ENCODE measurements at places on chromosomes 12 and 14.

- no peak for DNase-seq
Measured at GRCh38 chr12:4615667-4616066, 33.2 kb downstream of the AKAP3 start.

- DNase-seq, result no peak
Measured at GRCh38 chr12:92408072-92408900, 262.6 kb upstream of the BTG1 start.

DNA sequence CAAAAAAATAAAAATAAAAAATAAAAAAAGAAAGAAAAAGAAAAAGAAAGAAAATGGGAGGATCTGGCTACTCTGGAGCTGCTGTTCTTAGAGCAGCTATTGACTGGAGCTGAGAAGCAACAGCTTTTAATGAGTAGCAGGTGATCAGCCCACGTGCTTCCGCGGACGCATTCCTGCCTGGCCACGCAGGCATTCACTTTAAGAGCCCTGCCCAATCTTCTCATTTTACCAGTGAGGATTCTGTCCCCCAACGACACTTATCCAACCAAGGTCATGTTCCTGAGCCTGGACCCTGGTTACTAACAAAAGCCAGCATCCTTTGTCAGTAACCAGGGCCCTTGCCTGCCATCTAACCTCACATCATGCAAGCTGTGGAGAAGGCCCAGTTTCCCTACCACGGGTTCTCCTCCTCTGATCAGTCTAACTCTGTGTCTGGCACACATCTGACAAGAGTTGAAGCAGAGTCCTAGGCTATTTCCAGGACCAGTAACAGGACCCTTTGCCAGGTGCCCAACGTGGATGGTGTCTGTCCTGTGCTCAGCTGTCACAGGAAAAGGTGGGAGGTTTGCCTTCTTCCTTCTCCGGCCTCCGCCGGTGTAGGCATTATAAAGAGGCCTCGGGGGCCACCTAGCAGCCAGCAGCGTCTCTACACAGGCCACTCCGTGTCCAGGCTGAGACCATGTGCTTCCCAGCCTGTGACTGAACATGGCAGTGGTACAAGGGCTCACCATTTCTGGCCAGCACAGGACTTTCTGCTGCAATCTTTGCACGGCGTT lies 60.9 kb upstream of the GPATCH2L start:
- DNase-seq, result no peak

DNA sequence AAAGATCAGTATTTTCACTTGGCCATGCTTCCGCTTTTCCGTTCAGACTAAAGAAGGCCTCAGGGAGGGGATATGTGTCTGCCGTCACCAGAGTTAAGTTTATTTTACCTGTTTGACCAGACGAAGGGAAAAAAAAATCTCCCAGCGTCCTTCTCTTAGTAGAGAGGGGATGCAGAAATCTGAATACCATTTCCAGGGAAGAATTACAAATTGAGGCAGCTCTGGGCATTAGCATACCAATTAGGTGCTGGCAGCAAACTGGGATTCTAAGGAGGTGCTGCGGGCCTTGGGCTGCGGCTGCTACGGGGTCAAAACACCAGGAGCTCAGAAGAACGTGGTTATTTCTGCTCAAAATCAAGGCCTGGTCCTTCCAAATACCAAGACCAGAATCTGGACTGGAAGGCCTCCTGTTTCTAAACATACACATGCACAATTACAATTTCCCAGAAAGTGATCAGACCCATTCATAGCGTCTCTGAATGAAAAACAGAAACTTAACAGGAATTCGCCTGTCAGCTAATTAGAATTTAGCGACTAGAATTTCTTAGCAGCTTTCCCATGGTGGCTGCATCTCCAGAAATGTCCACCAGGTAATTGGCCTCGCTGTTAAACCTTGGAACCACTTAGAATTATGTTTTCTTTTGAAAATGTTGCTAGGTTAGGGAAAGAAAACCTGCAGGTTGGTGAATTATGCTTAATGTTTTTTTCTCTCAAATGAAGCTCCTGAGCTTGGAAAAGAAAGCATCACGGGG lies 617.0 kb downstream of the VRK1 start:
- no peak for DNase-seq

- no peak for DNase-seq
Measured at GRCh38 chr14:94284221-94284620, 8.8 kb downstream of the SERPINA10 start.

GRCh38 chr14:88929656-88930436 lies 105.4 kb downstream of the TTC8 start:
- no peak for DNase-seq

DNA sequence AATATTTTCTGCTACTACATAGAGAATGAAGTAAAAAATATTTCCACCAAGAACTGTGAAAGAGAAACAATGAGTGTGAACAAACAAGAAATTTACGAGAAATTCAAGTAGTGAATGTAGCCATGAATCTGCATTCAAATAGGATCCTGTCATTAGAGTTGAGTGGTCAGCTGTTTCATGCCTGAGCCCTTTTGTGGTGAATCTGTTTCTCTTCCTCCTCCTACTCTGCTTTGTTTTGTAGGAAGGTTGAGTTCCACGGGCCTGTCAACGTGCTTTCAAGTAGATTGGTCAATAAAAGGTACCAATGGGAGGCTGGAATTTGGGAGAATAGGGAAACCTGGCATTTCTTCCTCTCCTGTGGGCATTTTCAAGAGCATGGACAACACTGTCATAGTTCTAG lies 1749.6 kb upstream of the FLRT2 start:
- no peak for DNase-seq

DNA sequence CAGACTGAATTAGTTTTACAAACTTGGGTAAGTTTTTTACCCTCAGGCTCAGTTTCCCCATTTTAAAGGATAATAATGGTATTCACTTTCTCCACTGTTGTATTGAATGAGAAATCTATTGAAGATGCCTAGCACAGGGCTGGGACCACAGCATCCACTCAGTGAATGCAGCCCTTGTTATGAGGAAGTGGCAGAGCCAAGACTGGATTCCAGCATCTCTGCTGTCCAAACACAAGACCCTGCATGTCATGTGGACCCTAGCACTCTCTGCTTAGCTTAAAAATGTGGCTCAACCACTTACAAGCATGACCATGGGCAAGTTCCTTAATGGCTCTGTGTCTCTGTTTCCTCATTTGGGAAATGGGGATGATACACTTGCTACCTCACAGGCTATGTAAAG lies 24.1 kb upstream of the TRIM9 start:
- DNase-seq, result no peak

GRCh38 chr14:88967299-88967698 lies 142.8 kb downstream of the TTC8 start:
- no peak for DNase-seq

DNA sequence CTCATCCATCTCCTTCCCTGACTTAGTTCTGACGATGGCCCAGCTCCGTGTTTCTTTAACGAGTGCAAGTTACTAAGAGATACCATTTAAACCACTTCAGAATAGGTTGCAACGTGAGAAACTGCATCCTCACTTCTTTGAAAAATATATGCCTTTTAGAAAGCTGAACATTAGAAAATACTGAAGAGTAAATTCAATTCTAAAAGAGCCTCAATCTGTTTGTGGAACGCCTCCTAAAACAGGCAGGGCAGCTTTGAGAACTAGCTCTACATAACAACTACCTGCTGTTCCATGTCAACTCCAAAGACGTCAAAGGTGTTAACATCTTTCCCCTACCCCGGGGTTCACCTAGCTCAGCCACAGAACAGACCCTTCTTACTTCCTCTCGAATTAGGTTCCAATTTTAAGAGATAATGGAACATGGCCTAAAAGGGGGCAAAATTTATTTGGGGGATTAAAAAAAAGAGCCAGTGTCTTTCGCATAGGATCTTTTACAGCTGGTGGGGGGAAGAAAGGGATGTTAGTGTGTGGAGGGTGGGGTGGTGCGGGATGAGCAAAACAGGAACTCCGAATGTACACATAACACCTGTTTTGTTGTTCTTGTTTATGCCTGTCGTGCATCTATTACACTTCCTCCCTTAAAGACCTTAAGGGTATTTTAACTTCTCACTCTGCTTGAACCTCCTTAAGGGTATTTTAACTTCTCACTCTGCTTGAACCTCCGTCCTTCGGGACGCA lies 3.3 kb downstream of the BHLHE41 start:
- no peak for DNase-seq

- DNase-seq, result no peak
Measured at GRCh38 chr12:88909510-88909909, 329.2 kb upstream of the KITLG start.

DNA sequence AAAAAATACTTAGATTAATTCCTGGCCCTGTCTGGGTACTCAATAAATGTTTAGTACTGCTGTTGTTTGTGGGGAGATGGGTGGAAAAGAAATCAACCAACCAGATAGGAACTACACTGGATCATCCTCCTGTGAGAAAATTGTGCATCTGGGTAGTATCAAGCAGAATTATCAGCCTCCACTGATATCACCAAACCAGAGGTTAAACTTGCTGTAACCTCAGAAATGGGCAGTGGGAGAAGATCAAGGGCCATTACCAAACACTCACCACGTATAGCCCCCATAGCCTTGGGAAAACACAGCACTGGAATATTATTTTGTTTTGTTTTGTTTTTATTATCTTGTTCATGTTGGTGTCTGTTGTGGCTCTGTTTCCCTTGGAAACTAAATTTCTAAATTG lies 19.7 kb downstream of the VEZT start:
- no peak for DNase-seq

DNA sequence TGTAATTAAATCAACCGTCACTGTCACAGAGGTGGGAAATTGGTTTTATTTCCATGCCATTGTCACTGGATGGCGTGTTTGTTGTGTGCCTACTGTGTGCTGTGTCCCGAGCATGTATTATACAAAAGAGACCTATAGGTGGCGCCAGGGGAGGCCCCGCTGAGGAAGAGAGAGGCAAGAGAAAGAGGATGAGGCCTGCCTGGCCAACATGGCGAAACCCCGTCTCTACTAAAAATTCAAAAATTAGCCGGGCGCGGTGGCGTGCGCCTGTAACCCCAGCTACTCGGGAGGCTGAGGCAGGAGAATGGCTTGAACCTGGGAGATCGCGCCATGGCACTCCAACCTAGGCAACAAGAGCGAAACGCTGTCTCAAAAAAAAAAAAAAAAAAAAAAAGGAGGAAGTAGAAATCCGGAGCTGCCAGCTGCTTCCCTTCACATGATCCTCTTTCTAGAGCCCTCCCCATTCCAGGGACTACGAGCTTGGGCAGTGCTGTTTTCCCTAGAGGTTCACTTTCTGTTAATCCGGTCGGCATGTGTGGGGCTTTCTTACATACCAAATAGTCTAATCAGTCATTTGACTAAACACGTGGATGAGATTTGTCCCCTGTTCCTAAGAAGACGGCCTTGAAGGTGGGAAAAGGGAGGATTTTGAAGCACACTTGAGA lies 6.4 kb upstream of the CCDC175 start:
- no peak for DNase-seq
